Activated CD4-positive, alpha-beta T cell treated with anti-CD3 and anti-CD28 coated beads, Interleukin-10, Interleukin-2, amounts not matched to agents 100 ng/mL and 50 ng/mL, durations not matched to agents 16 hours and 8 hours (primary cell): ENCODE measurements at places on chromosomes 6 and 20.
A peak's percentile ranks its signal among the peaks of the same experiment; 100 is the strongest.

DNA sequence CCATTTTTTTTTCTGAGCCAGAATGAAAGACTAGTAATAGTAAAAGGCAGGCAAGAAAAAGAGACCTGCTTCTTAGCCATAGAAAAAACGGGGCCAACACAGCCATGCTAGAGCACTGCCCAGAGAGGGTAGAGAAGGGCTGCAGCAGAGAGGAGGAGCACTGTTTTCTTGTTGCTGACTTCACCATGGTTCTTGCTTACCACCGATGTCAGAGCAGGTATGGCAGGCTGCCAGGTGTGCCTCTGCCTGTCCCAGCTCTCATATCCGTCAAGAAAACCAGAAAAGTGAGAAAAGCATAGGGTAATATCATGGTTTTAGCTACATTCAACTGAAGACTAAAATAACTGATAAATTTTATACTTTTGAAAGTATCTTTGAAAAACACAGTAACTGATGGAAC is 60.7 kb downstream of the DTNBP1 start:
- DNase-seq: no peak

DNA sequence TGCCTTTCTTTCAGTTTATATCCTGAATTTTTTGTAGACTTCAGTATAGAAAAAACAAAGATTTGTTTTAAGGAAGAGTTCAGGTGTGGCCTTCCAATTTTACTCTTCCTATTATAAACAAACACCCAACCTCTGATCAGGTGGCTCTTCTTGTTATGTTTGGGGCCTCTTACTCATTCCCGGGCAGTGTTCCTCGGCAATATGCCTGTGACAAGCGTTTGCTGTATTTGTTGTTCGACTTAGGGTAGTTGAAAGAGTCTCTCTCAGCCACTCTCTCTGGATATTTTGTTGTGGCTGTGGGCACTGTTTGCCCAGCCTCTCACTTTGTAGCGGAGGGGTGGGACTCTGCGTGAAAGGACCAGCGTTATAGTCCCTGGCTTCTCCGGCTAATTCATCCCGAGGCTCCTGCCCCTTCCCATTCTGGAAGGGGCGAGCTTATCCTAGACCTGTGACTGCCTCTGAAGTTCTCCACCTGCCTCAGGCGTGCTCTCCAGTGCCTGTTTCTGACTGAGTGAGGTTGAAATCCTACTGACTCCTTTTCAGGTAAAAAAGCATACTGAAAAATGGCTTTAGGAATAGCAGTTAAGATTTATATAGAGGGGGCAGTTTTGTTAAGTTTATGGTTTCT is 97.4 kb downstream of the PLCB4 start:
- DNase-seq: no peak

DNA sequence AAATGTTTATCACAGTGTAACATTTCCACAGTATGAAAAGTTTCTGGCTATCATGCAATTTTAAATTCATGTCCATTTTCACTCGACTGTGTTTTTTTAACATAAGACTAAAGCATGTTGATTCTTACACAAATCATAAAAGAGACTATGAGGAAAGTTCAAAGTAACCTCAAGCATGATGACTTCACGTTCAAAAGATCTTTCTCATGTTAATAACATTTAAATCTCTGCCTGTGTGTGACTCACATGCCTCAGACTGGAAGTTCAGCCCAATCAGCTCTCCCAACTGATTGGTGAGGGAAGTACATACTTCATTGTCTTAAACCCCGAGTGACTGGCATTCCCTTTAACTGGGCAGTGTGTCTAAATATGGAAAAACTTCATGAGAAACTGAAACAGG is 37.4 kb downstream of the ATXN1 start:
- DNase-seq: peak; percentile 42

GRCh38 chr20:63501818-63502670 is 3.2 kb upstream of the EEF1A2 start:
- no peak for DNase-seq

- DNase-seq: peak; percentile 55
Measured at GRCh38 chr6:159646733-159647132, 46.3 kb downstream of the SOD2 start.

DNA sequence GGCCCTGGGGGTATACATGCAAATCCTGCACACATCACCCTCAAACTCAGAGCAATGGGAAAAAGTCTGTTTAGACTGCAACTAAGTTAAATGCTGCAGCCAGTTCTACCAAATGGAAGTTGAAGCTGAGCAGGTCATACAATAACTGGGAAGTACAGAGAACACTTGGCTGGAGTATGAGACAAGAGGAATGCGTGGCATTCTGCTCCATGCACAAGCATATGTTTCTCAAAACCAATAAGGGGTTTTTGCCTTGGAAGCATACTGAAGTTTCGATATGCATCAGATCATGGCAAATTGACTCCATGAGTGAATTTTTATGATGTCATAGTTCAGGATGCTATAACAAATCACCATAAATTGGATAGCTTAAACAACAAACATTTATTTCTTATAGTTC is 193.8 kb downstream of the COL12A1 start:
- no peak for DNase-seq

- no peak for DNase-seq
Measured at GRCh38 chr6:134007077-134007476, 45.3 kb downstream of the SLC2A12 start.

DNA sequence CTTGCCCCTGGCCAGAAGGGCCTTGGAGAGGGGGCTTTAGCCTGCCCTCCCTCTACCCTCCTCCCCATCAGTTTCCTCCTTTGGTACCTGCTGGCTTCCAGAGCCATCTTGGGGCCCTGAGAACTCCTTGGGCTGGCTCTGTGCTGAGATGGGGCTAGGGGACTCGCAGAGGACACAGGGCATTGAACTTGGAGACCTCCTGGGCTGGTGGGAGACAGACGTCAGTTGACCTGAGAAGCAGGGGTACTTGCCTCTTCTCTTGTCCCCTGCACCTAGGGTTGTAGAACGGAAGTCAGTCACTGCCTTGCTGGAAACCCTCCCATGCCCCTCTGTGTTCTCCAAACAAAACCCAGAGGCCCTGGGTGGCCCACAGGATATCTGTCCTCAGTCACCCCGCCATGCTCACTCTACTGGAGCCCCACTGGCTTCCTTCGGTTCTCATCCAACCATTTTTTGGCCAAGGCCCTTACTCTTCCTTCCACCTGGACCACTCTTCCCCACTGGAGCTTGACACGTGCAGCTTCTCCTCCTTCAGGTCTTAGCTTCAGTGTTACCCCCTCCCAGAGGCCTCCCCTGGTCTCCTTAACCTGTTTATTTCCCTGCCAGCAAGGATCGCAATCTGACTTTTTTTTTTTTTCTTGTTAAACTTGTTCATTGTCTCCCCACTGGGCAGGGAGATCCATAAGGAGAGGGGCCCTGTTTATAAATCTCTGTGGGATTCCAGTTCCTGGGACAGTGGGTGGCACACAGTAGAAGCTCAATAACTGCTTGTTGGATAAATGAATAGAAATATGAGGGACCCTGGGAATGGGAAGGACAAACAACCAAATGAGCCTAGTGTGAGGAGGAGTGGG is 971 bp downstream of the RBCK1 start:
- peak; percentile 45 for DNase-seq

- no peak for DNase-seq
Measured at GRCh38 chr20:33124261-33124660, 43.7 kb upstream of the BPIFA2 start.
